IPS DF 19.7 (cell line): ENCODE measurements at places on chromosomes 5 and 9.

- DNase-seq, result no peak
Observed at GRCh38 chr9:90044263-90044662, 439.5 kb downstream of the GADD45G start.

GRCh38 chr9:122463828-122464632 lies 13.7 kb downstream of the OR1J1 start:
- DNase-seq, result peak; percentile 52

- DNase-seq, result no peak
Observed at GRCh38 chr5:159262472-159262858, 625 bp upstream of the UBLCP1 start.

GRCh38 chr9:99866398-99866797 lies 40.1 kb upstream of the STX17 start:
- no peak for DNase-seq
